ENCODE measurements at places on chromosomes 7 and 10.
A peak's percentile ranks its signal among the peaks of the same experiment; 100 is the strongest.

GRCh38 chr7:138663725-138664710, 37.1 kb downstream of the SVOPL start:
- no peak for DNase-seq

DNA sequence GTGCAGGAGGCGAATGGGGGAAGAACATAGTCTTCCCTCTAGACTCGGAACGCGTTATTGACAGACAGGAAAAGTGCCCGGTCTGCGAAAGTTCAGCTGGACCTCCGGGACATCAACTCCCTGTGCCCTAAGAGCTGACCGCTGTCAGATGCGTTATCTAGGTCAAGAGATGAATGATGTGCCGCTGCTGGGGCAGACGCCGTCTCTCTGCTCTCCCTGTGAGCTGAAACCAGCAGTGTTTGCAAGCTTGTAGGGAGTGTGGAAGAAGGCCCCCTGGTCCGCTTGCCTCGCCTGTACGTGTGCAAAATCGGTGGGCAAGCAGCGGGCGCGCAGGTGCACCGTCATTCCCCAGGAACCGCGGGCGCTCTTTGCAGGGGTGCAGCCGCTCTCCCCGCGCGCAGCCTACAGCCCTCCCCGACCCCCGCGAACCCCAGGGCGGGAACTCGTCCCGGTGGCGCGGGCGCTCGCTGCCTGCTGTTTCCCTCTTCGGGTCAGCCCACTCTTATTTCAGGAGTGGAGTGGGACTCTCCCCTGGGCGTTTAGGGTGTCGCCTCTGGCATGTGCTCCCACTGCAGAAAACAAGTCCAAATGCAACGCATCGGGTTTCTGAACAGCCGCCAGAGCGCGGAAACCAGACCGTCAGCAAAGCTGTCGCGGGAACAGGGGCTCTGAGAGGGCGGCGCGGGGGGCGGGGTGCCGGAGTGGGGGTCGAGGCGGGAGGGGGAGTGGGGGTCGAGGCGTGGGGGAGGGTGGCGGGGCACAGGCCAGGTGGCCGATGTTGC, 1.8 kb upstream of the PFKFB3 start:
- DNase-seq = no peak

- DNase-seq = no peak
These were observed 171.2 kb downstream of the ARHGAP21 start for GRCh38 chr10:24552346-24553016.

DNA sequence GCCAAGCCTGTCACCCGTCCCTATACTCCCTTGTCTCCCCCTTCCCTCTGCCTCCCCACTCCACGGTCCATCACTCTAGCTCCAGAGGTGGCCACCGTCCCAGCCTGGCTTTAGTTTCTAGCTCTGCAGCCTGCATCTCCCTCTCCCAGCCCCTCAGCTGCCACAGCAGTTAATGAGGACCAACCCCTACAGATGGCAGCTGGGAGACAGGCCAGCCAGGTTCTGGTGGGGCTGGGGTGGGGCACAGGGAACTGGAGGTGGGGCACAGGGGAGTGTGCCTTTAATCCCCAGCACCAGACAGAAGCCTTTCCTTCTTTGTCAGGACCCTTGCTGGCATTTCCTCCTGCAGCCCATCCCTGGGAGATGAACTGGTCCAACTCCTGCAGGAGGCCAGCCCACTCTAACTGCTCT, 21.1 kb downstream of the UNC5B start:
- no peak for DNase-seq

DNA sequence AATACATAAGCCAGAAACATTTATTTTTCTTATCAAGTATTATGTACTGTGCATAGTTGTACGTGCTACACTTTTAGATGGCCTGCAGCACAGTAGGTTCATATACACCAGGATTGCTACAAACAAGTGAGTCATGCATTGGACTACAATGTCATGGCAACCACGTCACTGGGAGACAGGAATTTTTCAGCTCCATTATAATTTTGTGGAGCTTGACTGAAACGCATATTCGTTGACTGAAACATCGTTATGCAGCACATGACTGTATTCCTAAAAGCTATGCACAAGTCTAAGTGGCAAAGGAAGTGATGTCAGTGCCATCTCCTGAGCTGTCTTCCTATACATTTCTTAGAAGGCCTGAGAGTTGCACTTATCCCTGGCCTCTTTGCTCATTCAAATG, 871.8 kb downstream of the IPMK start:
- DNase-seq = no peak

DNA sequence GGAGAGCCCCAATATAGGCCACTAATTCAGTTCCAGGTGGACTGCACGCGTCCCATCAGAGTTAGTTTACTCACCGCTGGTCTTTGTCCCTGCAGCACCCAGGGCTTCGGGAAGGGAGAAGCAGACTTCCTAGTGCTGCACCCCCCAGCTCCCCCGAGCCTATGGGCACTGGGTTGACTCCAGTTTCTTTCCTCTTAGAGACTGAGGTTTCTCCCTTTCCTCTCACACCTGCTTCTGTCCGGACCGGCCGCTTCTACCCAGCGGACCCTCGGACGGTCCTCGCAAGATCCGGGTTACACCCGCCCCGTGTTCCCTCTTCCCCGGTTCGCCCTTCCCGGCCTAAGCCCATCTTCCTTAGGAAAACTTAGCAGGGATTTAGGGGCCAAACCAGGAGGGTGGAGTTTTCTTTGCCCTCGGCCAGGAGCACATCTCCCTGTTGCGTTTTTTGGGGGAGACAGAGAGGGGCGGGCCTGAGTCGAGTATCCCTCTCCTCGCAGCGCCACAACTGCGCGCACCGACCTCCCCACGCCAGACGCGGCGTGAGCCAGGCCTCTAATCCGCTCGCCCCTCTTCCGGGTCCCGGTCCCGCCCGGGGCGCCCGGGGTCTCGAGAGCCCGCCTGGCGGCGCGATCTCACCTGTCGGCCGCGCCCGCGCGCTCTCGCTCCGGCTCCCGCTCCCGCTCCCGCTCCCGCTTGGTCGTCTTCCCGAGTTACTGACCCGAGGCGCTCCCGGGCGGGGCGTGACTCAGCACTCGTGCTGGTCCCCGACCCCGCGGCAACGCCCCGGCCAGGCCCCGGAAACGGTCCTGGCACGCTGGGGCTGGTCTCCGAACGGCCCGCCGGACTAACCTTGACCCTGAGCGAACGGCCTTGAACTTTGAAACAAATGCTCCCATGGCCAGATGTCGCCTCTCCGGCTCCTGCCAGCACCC, at the start of gene AIFM2:
AIFM2 (minus strand) TSS at position 728 of the 932 bp plus-strand sequence. CDS start 8,741 bp downstream, outside the sequence.
- no peak for DNase-seq

DNA sequence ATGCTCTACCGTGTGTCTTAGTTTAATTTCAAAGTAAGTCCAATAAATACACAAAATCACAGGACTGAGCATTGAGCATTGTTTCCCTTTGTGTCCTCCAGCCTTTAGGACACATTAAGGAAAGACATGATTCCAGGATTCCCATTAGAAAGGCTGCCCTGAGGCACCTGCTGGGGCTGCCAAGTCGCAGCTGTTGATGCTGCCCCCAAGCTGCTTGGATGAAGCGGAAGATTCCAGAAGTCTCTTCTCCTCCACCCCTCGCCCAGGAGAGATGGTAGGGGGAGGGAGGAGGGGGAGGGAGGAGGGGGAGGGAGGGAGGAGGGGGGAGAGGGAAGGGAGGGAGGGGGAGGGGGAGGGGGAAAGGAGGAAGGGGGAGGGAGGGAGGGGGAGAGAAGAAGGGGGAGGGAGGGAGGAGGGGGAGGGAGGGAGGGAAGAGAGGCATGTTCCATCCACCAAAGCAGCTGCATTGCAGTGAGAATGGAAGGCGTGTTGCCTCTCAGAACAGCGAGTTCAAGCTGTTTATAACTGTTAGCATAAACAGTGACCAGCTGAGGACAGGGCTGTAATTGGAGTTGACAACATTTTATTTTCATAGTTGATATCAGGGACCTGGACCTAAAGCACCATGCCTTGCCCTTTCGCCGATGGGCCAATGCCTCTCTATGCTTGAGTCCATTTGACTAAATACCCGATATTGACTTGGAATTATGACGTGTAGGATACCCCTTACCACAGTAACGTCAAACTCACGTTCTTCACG, 67.3 kb downstream of the DIP2C start:
- peak; percentile 63 for DNase-seq

GRCh38 chr7:16433568-16434122, 12.3 kb upstream of the CRPPA start:
- no peak for DNase-seq

- no peak for DNase-seq
These were observed 72.2 kb upstream of the MYL10 start for GRCh38 chr7:101701153-101701794.
